Prostate gland (tissue), 2 donors: ENCODE measurements at places on chromosomes 3 and 15. TPM values are rescaled to one million over a fixed set of nuclear protein-coding genes. Genes with fewer than 3 reads are reported as not detected.
A peak's percentile ranks its signal among the peaks of the same experiment; 100 is the strongest.

- no peaks in the 10 kb centered on the region for H3K27me3 ChIP-seq
- H3K4me1 ChIP-seq: no peaks in the 10 kb centered on the region
- DNase-seq: no peak
- H3K36me3 ChIP-seq: no peaks in the 10 kb centered on the region
These were observed 262.1 kb downstream of the XXYLT1 start for GRCh38 chr3:195008816-195009215.

DNA sequence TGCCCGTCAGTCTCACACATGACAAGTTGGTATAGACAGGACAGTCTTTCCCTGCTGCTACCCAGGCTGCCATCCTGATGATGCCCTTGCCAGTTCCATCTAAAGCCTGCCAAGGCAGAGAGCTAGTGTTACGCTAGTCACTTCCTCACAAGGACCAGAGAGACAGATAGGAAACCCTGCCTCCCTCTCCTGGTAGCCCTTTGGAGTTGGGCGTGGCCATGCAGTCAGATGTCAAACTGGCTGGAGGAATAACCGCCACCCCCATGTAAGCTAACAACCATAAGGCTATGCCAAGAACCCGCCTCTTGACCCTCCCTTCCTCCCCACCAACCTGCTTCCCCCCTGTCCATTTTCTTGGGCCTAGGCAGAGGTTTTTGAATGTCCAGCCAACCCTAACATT lies 2.8 kb downstream of the TMEM115 start:
- no peak for DNase-seq
- peak overlapping the region; percentile 36 for H3K27ac ChIP-seq
- no peaks in the 10 kb centered on the region for H3K27me3 ChIP-seq

Gene GNAT1
- not detected for total RNA-seq

Gene ONECUT1
- 1.3 TPM for total RNA-seq

- H3K27me3 ChIP-seq: no peaks in the 10 kb centered on the region
- H3K27ac ChIP-seq: no peak overlapping the region
These were observed 49.2 kb downstream of the TASOR start for GRCh38 chr3:56633602-56634535.

- no peak overlapping the region for H3K27ac ChIP-seq
- no peak overlapping the region for H3K4me3 ChIP-seq
- DNase-seq: no peak
- H3K27me3 ChIP-seq: no peaks in the 10 kb centered on the region
These were observed 16.6 kb downstream of the CCDC33 start for GRCh38 chr15:74252721-74253120.

Gene LRRC31
- 1.1 TPM for total RNA-seq

DNA sequence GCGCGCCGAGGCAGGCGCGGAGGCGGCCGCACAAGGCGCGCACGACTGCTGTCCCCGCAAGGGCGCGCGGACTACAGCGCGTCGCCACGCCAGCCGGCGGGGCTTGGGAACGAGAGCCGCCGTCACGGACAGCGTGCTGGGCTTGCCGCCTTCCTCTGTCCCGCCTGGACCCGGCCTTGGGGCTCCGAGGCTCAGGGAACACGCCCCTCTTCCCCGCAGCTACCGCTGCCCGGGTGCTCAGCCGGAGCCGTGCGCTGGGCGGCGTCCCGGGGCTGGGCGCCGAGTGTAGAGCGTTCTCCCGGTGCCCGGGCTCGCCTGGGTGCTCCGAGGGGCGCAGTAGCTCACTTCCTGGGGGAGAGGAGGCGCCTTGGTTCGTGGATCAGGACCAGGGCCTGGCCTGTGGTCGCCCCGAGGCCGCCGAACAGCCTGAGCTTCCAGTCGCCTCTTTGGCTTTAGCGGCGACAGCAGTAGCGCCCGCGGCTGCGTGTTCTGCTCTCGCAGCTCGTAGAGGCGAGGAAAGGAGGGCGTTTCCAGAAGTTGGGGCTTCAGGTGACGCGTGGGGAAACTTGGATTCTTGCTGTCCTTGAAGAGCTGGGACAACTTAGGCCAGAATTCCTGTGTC lies 226.7 kb upstream of the C2CD4B start:
- H3K4me1 ChIP-seq: no peaks in the 10 kb centered on the region
- peak; percentile 28 for DNase-seq
- H3K36me3 ChIP-seq: no peaks in the 10 kb centered on the region
- H3K27ac ChIP-seq: peak overlapping the region; percentile 70
- no peaks in the 10 kb centered on the region for H3K27me3 ChIP-seq
- H3K4me3 ChIP-seq: peak overlapping the region; percentile 92

DNA sequence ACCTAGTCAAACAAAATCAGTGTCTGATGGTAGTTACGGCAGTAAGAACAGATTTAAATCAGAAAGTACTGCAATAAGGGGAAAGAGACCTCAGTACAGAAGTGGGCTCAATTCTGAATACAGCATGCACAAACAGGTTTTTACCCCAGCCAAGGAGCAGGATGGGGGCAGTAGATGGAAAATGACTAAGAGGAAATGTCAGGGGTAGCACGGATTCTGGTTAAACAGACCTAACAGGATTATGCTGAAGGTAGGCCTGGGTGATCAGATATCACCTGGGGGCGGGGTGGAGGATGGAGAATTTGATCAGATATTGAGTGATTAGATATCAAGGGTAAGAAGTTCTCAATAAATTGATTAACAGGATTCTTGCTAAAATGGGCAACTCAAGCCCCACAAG lies 19.0 kb downstream of the MESD start:
- H3K4me3 ChIP-seq: no peak overlapping the region
- no peak overlapping the region for H3K27ac ChIP-seq
- no peaks in the 10 kb centered on the region for H3K27me3 ChIP-seq
- no peak for DNase-seq

Gene CLDN11
- total RNA-seq: 11.8 TPM

DNA sequence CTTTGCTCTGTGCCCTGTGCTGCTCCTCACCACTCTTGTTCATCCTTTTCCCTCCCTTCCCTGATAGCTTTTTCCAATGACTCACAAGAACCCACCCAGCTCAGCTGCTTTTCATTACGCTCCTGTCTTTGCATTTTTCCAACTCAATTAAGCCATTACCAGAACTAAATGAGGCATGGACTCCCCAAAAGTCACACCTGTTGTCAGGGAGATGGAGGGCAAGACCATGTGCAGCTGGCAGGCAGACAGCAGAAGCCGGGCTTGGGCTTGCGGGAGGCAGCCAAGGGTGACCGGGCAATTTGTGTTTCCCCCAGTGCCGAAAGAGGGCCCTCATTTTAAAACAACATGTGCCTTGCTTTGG lies 64.3 kb downstream of the CASR start:
- no peaks in the 10 kb centered on the region for H3K27me3 ChIP-seq
- H3K36me3 ChIP-seq: no peaks in the 10 kb centered on the region
- no peaks in the 10 kb centered on the region for H3K4me1 ChIP-seq
- H3K4me3 ChIP-seq: no peak overlapping the region
- H3K27ac ChIP-seq: no peak overlapping the region

DNA sequence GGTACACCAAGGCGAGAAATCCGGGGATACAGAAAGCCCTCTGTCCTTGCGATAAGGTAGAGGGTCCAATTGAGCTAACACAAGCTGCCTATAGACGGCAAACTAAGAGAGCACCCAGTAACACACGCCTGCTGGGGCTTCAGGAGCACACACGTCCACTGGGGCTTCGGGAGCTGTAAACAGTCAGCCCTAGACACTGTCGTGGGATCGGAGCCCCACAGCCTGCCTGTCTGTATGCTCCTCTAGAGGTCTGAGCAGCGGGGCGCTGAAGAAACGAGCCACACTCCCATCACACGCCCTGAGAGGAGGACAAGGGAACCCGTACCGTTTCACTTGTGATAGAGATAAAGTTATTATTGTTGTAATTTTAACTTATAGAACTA lies 486 bp downstream of the SAMMSON start:
- H3K27me3 ChIP-seq: no peaks in the 10 kb centered on the region
- DNase-seq: no peak
- H3K27ac ChIP-seq: peak overlapping the region; percentile 51
- peaks cover 2% of the 10 kb centered on the region for H3K4me1 ChIP-seq
